Mammary epithelial cell (primary cell): ENCODE measurements at places on chromosomes 11 and 22.

GRCh38 chr11:68498903-68499883 lies 38.6 kb downstream of the PPP6R3 start:
- DNase-seq: no peak

DNA sequence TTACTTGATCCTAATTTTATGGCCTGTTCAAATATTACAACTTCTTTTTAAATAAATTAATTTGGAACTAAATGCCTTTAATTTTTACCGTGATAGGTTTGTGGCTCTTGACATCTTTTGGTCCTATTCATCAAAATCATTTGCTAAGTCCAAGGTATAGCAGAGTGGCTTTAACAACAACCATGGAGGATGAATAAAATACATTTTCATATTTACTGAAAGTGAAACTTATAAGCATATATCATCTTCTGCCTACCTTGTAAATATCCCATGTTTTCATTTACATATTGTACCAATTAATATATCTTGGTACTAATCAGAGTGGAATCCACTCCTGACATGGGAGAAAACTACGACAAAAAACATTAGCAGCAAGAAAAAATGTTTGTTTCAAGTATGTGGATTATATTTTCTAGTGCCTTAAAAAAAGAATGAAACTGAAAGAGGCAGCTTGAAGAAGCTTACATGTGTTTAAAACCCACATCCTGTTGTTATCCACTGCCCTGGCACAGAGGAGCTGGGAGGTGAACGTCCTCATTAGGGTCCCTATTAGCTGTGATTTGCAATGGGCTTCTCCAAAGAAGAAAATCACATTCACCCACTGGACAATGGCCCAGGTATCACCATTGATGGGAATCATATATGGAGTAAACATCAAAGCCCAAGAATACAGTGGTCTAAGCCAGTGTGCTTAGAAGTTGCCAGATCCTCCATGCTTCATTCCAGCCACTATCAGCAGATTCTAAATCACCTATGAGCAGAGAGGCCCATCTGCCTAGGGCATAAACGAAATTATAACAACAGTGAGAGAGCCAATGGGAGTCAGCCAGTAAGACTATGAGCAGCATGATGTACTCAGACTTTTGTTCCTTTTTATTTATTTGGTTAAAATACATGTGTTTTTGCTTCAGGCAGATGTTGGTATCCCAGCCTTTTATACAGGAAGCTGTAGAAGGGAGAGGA lies 84.7 kb downstream of the MAML2 start:
- no peak for DNase-seq

DNA sequence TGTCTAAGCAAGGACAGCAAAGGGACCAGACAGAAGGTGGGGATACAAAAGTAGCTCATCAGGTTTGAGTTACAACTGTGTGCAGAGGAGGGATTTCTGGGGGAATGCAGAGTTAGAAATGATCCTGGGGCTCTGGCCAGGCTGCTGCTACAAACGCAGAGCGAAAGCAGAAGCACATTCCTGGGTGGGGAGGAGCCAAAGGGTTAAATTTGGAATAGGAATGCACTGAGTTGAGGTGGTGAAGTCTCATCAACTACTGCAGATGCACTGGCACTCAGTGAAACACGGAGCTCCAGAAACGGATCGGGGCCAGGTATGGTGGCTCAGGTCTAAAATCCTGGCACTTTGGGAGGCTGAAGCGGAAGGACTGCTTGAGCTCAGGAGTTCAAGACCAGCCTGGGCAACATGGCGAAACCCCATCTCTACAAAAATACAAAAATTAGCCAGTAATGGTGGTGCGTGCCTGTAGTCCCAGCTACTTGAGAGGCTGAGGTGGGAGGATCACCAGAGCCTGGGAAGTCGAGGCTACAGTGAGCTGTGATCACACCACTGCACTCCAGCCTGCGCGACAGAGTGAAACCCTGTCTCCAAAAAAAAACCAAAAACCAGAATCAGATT lies 3.2 kb downstream of the CHKA start:
- DNase-seq: no peak

- DNase-seq: no peak
These were observed 35.6 kb downstream of the RNF169 start for GRCh38 chr11:74784234-74784633.

GRCh38 chr11:63683133-63683991 lies 2.1 kb downstream of the RTN3 start:
- no peak for DNase-seq

GRCh38 chr11:117669062-117669461 lies 128.0 kb downstream of the DSCAML1 start:
- no peak for DNase-seq

DNA sequence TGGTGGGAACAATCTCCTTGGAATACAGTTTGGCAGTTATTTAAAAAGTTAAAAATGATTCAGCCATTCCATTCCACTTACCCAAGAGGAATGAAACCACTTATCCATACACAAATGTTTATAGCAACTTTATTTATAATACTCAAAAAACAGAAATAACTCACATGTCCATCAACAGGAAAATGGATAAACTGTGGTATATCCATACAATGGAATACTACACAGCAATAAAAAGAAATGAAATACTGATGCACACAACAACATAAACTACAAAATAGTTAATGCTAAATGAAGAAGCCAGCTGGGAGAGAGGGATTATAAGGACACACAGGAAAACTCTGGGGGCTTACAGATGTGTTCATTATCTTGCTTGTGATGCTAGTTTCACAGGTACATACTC lies 64.7 kb downstream of the FCHSD2 start:
- no peak for DNase-seq

DNA sequence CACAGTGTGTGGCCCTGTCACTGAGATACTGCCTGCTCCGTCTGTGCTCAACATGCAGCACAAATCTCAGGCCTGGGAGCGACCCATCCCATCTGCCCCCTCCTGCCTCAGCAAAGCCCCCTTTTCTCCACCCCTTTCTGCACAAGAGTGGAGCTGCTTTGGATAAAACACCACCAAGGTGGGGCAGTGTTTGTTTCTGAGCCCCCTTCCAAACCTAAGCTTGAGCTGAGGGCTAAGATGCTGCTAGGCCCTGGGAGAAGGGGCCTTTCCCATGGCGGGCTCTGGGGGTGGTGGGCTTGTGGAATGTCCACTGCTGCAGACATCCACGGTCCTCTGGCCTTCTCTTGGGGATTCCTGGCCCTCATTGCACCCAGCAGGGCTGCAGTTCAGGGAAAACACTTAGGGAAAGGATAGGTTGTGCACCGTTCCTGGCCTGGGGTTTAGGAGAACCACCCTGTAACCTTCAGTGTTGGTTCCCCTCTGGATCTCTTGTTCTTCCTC lies 594.1 kb downstream of the TBC1D22A start:
- DNase-seq: no peak

DNA sequence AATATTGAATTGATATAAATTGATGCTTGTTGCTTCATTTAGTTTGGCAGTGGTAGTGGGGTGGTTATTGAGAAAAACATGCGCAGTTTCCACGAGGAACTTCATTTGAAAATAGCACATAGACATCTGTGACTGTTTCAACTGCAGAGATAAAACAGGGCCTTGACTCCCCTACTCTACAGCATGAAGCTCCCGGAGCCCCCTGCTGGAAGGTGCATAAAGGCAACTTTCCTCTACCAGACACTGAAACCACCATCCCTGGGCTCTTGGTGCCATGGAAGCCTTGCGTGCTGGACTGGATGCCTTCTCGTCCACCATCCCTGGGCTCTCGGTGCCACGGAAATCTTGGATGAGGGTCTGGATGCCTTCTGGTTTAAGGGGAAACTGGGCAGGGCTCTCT lies 195.9 kb downstream of the CSNK2A3 start:
- DNase-seq: no peak

DNA sequence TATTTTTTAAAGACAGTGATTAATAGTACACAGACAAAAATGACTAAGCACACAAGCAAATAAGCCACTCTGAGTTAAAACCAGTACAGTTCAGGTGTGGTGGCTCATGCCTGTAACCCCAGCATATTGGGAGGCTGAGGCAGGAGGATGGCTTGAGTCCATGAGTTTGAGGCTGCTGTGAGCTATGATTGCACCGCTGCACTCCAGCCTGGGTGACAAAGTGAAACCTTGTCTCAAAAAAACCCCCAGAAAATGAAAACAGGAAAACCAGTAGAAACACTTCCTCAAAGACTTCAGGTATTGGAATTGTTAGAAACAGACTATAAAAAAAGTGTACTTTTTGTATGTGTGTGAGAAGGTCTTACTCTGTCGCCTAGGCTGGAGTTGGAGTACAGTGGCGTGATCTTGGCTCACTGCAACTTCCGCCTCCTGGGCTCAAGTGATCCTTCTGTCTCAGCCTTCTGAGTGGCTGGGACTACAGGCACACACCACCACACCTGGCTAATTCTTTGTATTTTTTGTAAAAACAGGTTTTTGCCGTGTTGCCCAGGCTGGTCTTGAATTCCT lies 33.0 kb downstream of the PPP6R2 start:
- no peak for DNase-seq

DNA sequence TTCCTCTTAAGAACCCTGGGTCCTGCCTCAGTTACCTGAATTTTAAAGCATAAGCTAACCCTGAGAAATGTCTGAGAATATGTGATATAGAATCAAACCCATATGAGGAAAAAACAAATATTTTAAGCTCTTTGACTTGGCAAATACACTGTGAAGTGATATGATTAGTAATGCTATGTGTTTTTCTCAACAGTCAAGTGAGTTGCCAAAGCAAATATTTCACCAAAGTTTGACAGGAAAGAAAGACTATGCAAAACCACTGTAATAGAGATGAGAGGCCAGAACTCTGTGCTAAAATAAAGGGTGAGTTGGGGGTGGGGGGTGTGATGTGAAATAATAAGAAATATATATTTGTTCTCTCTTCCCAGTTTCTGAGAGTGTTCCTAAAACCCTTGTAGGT lies 613.5 kb upstream of the CCDC179 start:
- no peak for DNase-seq

DNA sequence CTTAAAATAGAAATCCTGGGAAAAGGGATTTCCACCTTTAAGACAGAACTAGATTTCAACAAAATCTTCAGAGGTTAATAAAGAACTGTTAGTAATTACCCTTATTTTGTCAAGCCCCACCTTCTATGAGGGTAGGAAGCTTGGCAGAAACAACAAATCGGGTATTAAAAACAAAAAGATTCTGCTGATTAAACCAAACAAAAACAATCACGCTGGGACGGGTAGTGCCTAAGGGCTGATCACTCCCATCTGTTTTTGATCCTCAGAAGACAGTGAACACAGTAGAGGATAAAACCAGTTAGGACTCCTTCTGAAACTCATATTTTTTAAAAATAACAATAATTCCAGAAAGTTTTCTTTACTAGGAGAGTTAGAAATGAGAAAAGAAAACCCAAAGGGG lies 441.3 kb upstream of the API5 start:
- DNase-seq: no peak

GRCh38 chr11:42951266-42951665 lies 360.5 kb upstream of the API5 start:
- no peak for DNase-seq

- no peak for DNase-seq
These were observed 198.3 kb upstream of the PLET1 start for GRCh38 chr11:112459001-112459400.

GRCh38 chr11:113204280-113204679 lies 110.1 kb upstream of the TTC12 start:
- DNase-seq: no peak

GRCh38 chr11:77589181-77589520 lies 602 bp upstream of the AQP11 start:
- DNase-seq: no peak

GRCh38 chr11:64331569-64332371 lies 8.2 kb upstream of the CCDC88B start:
- peak; percentile 89 for DNase-seq

GRCh38 chr11:114196997-114197703 lies 99.0 kb upstream of the NNMT start:
- no peak for DNase-seq

DNA sequence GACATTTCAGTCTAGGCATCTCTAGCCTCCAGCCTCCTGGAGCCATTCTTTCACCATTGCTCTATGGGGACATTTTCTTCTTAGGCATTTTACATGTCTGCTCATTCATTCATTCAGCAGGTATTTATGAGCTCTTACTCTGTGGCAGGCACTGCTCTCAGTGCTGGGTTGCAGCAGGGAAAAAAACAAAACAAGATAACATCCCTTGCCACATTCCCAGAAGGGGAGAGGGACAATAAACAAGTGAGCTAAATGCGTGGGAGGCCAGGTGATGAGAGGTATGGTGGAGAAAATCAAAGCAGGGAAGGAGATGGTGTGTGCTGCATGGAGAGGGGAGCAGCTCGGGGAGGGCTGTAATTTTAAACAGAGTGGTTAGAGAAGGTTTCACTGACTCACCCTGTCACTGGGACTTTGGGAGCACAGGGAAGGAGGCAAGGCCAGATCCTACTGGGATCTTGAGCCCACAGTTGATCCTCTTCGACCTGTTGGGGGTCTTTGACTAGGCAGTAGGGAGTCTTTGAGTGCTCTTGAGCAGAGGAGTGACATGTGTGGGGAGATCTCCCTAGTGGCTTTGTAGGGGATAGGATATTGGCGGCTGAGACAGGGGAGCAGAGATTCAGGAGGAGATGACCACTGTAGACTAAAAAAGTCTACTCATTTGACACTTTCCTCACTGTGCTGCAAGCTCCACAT lies 17.0 kb downstream of the MICAL2 start:
- DNase-seq: no peak

DNA sequence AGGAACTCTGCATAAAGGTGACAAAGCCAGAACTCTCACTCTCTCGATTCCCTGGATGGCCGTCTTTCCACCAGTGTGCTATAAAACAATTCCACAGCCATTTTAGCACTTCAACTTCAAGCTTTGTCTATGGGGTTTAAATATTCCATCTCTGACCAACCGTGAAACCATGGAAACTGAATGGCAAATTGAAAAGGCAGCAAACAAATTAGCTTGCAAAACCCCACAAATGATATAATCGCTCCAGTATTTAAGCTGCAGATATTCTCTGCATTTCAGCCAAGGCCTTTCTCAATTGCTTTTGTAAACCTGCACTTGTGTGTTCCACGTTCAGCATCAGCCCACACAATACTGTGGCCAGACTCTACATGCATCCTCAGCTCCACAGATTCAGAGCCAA lies 131.7 kb upstream of the ISX start:
- DNase-seq: no peak

- DNase-seq: no peak
These were observed 1260.9 kb downstream of the BRD1 start for GRCh38 chr22:48566741-48567140.

DNA sequence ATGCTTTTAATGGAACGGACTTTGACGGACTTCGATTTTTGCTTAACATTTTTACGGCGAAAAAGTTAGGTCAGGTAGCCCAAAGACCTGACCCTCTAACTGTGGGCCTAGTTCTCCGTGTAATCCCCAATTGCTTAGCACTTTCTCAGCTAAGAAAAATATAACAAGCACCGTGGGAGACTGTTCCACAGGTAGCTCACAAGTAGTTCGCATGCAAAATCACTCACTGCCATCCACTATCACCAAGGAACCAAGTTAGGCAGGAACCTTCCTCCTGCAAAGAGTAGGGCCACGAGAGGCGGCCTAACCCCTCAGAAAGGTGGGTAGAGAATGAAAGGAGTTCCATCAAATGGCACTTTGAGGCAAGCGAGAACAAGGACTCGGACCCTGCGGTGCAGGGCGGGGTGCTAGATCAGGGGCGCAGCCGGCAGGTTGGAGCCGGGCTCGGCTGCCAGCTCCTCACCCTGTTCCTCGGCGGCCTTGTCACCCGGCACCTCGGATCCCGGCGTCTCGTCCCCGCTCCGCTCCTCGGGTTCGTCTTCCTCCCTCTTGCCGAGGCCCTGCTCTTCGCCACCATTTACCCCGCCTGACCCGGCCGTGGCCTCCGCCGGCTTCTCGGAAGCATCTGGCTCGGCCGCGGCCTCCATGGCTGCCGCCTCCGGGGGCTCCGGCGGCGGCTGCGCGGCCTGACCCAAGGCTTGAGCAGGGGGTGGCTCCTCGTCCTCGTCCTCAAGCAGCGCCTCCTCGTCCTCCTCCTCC lies 922 bp downstream of the HNRNPUL2 start:
- no peak for DNase-seq

GRCh38 chr22:47849576-47849975 lies 1087.1 kb downstream of the TBC1D22A start:
- DNase-seq: no peak
